ENCODE measurements at places on chromosomes 12 and 14. TPM values are rescaled to one million over a fixed set of nuclear protein-coding genes. Genes with fewer than 3 reads are reported as not detected.
A peak's percentile ranks its signal among the peaks of the same experiment; 100 is the strongest.

GRCh38 chr14:24851406-24851805 is 198.5 kb downstream of the STXBP6 start:
- no peak for DNase-seq

The IAPP gene
- not detected for total RNA-seq

DNA sequence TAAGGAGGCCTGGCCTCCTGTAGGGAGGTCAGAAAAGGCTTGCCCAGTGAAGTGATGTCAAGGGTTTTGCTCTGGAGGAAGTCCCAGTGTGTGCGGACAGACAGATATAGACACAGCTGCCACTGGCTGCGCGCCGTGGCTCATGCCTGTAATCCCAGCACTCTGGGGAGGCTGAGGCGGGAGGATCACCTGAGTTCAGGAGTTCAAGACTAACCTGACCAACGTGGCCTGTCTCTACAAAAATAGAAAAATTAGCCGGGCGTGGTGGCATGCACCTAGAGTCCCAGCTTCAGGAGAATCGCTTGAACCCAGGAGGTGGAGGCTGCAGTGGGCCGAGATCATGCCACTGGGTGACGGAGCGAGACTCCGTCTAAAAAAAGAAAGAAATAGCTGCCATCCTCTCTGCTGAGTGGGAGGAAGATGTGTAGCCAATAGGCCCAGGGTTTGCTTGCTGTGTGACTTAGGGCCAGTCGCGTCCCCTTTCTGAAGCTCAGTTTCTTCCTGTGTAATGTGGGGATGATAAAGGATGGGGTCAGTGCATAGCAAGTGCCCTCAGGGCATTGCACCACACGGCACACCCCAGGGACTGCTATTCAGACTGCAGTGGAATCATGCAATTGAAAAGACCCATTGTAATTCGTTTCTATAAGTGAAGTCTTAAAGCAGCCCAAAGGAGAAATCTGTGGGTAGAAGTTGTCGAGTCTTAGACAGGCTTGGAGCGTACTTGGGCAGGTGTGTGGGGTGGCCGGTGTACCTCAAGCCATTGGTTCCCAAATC is 18.7 kb upstream of the MLEC start:
- no peak for DNase-seq

GRCh38 chr12:52865090-52865944 is 16.5 kb upstream of the KRT78 start:
- peak; percentile 73 for DNase-seq

DNA sequence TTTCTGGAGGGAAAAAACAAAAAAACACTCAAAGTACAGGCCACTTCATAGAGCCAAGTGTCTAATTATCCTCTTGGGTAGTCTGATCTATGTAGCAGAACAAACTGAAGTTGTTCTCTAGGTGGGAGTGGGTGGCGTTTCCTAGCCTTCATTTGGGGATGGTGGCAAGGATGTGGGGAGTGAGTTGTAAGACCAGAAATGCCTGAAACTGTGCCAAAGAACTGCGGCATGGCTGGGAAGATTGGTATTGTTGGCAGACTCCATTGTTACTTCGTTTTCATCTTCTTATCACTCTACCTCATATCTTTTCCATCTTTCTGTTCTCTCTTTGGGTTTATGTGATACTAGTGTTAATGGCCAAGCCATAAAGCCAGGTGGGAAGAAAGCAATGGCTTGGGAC is 177.3 kb upstream of the DDHD1 start:
- peak; percentile 52 for DNase-seq

- peak; percentile 80 for DNase-seq
These were observed 286.6 kb downstream of the C12orf75 start for GRCh38 chr12:105616971-105617540.

The TMCC3 gene
- 0.33 TPM for total RNA-seq

GRCh38 chr12:16568873-16569272 is 37.1 kb downstream of the LMO3 start:
- no peak for DNase-seq

The SLC6A15 gene
- total RNA-seq: 0.99 TPM

DNA sequence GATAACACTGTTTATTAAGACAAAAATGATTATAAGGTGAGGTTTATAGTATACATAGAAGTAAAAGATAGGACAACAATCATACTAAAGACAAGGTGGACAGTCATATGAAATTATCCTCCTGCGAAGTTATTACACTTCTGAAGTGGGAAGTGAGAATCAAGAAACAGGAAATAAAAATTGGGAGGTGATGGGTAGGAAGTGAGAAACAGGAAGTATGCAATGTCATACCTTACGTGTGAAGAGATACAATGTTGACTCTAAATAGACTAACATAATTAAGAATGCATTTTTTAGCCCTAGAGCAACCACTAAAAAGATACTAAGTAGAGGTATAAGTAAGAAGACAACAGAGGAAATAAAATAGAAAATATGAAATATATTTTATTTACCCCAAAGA is 43.7 kb downstream of the GRIN2B start:
- DNase-seq: no peak

The BDKRB1 gene
- 16.7 TPM for total RNA-seq

The C1S gene
- total RNA-seq: 1,549 TPM

DNA sequence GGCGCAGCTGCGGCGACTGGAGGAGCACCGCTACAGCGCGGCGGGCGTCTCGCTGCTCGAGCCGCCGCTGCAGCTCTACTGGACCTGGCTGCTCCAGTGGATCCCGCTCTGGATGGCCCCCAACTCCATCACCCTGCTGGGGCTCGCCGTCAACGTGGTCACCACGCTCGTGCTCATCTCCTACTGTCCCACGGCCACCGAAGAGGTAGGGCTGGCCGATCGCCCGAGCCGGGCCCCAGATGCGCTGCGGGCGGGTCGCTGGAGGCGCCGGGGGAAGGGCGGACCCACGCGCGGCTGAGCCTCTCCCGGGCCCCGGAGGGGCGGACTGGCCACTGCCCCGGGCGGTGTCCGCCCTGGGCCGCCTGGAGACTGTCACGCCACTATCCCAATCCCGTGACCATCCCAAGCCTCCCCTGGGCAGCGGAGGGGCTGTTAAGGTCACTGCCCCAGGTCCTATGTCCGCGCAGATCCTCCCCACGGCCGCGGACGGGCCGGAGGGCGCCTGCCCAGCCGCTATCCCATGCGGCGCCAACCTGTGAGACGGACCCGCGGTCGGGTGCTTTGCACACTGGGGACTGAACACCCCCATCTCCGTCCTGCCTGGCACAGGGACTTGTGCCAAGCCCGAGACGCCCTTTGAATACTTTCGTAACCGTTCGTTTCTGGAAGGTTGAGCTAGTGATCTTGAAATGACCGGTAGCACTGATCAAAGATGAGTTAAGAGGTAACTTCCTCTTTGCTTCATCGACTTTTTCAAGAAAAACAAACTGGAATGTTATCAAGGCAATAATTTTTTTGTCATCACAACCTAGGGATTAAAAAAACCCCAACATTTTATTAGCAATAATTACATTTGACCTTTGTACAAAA is 725 bp downstream of the CHPT1 start:
- peak; percentile 31 for DNase-seq

The SMOC1 gene
- not detected for total RNA-seq

The FAM181A gene
- total RNA-seq: not detected

DNA sequence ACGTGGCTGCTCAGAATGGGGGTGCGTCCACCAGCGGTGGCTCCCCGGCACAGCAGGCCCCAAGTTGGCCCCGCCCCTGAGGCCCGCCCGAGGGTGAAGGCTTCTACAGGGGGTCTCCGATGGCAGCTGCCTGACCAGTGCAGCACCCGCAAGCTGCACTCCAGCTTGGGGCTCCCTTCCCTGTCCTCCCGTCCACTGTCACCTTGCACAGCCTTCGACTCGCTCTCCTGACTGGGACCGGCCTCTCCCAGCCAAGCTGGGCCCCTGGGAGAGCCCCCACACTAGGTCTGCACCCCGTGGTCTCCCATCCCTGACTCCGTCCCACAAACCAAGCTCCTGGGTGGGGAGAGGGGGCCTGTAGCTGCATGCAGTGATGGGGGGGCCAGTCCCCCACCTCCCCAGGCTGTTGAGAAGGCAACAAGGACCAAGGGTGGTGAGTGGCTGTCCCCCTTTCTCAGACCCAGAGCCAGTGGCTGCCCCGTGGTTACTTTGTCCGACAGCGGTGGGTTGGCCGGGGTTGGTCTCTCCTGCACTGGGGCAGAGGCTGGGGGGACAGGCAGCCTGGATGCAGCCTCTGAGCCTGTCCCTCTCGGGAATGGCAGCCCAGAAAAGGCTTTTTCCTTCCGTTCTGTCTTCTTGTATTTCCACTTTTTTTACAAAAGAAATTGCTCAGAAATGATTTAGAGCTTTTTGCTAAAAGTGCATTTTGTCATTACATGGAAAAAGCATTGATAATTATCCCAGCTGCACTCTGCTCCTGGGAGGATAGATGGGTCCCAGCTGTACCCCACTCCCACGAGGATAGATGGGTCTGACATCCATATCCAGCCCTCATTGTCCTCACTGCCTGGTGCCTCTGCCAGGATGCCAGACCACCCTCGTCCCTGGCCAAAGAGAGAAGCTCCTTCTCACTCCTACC is 217.0 kb downstream of the KIF26A start:
- no peak for DNase-seq

- no peak for DNase-seq
These were observed 210.5 kb downstream of the FOXN3 start for GRCh38 chr14:89206389-89207031.

- DNase-seq: no peak
These were observed 110.1 kb downstream of the SLC25A21 start for GRCh38 chr14:37062191-37062803.

GRCh38 chr14:96257056-96257455 is 1.0 kb downstream of the BDKRB1 start:
- DNase-seq: no peak

DNA sequence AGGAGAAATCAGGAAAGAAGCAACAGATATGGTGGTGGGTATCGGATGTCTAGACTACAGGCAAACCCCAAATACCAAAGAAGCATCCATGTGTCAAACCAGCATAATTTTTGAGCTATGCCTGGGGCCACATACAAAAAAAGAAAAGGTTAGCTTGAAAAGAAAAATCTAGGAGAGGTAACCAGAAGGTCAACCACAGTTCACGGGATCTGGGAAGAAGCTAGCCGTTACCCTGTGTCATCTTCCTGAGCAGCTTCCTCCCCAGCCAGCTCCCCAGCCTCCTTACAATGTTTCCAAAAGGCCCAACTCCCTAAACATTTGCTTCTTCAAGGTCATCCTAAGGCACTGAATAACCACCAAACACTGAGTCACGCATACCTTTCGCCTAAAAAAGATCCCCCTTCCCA is 3.1 kb downstream of the SINHCAF start:
- peak; percentile 78 for DNase-seq
